Activated gamma-delta T cell (primary cell): ENCODE measurements at places on chromosomes 7 and 10.

GRCh38 chr7:135792363-135792668 is 43.7 kb upstream of the FAM180A start:
- no peak for DNase-seq

DNA sequence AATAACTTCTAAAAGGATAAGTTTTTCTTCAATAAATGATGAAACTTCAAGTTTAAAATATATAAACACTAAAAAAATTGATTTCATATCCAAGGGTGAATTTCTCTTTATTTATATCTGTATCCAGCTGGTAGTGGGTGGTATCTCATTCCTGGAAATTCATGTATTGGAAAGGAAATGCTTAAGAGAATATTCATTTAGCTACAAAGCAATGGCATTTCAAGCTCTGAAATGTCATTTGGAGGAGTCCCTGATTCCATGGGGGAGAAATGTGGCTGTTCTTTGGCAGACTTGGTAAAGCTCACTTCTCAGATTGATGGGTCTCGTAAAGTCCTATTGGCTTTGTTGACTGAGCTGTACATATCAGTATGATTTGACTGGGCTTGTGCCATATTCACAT is 156.3 kb upstream of the TEX47 start:
- no peak for DNase-seq

GRCh38 chr7:1650363-1651030 is 19.6 kb upstream of the ELFN1 start:
- DNase-seq = no peak

GRCh38 chr7:36852931-36853330 is 128.6 kb upstream of the AOAH start:
- no peak for DNase-seq

DNA sequence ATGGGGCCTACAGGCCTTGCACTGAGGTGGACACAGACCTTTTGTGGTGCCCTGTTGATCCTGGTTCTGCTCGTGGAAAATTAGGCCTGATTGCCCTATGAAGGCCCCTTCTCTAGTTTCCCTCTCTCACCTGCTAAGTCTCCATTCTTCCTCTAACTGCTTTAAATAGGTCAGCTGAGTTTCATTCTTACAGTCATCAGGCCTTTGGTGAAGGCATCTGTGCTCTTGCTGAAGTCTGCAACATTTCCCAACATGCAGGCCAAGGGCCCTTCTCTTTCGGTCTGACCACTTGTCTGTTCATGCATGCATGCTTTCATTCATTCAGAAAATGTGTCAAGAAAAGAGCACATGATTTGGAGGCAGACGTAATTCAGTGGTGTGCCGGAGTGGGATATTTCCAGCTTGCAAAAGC is 244.0 kb downstream of the BUB3 start:
- no peak for DNase-seq

DNA sequence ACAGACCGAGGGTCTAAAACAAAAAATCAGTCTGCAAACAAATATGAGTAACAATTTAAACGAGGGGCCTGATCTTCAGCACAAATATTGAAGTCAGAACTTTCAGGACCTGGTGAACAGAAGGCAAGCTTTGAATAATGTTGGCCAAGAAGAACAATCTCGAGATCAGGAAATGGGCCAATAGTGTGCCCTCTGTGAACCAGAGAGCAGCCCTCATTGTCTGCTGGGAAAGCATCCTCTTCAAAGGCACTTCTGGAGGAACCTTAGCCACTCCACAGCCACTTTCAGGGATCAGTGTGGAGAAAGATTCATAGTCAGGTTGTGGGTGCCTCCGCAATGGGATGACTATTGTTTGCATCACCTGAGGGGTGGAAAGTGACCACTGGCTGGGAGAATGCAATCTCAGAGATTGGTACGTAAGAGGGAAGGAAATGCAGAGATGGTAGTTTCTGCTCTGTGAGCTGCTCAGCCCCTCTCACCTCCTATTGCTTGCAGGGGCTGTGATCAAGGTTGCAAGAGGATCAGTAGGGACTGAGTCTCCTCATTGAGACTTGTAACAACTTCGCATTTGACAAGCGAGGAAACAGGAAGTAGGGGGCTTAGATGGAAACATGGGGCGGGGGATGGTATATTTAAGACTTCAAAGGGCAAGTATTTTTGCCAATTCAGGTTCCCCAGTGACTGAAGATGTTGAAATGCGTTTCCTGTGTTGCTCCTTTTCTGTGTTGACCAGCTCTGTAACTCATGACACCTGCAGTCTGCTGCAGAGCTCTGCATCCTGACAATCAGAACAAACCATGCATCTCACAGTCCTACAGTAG is 28.4 kb upstream of the IFRD1 start:
- DNase-seq = no peak

GRCh38 chr10:131928248-131929095 is 27.7 kb downstream of the PPP2R2D start:
- no peak for DNase-seq

DNA sequence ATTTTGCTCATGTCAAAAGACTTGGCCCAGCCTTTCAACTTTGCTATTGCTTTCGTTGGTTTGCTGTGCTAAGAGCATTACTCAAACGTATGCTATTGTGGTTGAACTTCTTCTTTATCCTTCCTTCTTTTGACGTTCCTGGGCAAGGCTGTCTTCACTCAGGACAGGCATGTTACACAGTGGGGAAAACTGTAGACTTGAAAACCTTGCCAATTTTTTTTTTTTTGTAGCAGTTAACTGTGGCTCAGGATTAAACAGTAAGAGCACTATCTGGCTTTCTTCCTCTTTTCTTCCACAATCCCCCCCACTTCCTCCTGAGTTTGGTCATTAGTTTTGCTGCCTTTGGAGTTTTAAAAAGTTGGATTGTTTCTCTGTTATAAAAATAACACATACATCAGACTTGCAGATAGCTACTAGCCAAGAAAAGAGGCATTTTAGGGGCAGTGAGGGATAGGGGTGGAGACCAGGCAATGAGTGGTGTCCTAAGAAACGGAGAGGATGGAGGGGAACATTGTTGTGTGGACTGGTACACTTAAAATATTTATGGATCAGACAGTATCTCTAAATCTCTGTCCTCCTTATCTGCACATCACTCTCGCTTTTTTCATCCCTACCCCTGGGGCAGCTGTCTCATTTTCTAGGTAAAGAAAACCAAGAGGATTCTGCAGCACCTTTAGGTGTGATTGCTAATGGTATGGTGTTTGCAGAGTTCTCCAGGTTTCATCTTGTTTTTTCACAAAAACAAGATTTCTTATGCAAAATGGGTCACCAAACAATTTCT is 181.7 kb downstream of the LRMDA start:
- DNase-seq = no peak

GRCh38 chr7:129952086-129952652 is 591 bp downstream of the UBE2H start:
- DNase-seq = peak; percentile 18

DNA sequence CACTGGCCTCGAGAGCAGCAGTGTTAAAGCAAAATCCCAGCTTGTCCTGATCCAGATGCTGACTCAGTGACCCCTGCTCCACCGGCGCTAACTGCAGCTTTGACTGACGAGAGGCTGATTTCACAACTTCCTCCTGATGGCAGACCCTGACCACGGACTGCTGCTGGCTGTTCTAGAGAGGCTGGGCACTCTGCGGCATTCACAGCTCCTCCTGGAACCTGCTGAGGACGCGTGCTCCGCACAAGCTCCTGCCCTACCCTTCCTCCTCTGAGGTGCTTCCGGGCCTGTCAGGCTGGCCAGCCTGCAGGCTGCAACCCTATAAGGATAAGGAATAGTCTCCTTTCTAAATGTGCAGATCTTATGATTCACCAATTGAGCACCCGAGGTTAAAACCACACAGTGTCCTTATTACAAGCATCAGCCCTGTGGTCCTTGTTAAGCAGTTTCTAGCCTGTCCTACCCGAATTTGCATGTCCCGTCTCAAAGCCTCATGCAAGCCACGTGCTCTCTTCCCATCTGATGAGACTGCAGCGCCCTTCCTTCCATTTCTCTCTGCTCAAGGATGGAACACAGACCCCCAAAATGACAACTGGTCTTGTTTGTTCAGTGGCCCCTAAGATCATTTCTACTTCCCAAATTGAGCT is 35.5 kb upstream of the NCAPG2 start:
- DNase-seq = no peak

GRCh38 chr10:15486404-15486803 is 115.3 kb upstream of the FAM171A1 start:
- no peak for DNase-seq

DNA sequence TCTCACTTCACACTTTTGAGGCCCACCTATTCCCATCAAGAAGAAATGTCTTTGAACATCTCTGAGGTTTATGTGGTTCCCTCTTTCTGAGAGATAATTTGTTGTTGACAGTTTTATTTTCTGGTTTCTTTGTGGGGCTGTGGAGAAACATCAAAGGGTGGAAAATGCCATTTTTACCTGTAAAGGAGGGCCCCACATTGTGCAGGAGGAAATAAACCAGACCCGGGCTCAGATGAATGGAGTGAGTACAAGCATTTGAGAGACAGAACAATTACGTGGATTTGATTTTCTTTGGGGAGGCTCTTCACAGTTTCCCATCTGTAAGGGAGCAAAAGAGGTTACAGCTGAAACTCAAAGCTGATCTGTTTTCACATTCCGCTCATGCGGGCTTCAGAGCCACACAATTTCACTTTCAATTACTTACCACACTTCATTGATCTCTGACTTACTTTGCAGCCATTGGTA is 29.8 kb downstream of the ITPRIP start:
- DNase-seq = no peak

DNA sequence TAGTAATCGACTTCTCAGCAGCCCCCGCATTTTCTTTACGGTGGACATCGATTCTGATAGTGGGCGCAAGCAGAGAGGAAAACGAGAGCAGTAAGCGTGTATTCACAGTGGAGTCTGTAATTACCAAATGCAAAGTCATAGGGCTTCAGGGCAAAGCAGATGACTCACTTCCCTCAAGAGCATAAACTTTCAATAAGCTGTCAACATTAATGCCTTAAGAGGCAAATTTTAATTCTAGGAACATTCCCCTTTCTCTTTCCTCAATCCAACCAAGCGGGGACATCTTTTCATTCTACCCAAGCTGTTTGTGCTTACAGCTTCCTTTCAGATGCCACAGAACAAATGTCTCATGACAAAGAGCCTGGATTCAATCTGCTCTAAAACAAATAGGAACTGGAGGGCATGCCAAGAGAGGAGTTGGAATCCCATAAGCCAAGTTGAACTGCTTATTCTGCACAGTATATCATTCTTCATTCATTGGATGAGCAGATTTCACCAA is 48.6 kb downstream of the MALSU1 start:
- no peak for DNase-seq
